Astrocyte of the hippocampus (primary cell): ENCODE measurements at places on chromosomes 16 and 17.
A peak's percentile ranks its signal among the peaks of the same experiment; 100 is the strongest.

- DNase-seq = no peak
Observed at GRCh38 chr17:55620023-55620422, 102.6 kb downstream of the TMEM100 start.

DNA sequence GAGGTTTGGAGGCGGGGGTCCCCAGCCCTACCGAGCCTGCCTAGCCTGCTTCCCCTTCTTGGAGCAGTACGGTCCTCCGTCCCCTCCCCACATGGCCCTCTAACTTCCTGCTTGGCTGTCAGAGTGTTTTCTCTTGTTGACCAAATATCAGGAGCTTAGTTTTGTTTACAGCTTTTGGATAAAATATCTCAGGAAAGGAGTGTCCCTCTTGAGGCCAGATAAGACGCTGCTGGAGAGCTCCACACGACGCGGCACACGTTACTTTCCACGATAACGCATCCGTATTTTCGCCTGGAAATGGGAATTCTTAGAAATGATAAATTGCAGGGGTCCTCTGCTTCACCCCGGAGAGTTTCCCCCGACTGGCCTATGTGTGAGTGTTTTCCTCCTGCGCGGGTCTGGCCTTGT is 182.9 kb downstream of the MAF start:
- no peak for DNase-seq

- DNase-seq = no peak
Observed at GRCh38 chr16:88865310-88865709, 1.1 kb downstream of the PABPN1L start.

- DNase-seq = no peak
Observed at GRCh38 chr17:82502207-82502606, 17.3 kb upstream of the FOXK2 start.

- DNase-seq = no peak
Observed at GRCh38 chr17:21168555-21168865, 41.7 kb downstream of the DHRS7B start.

GRCh38 chr17:81510785-81511553 is 1.6 kb downstream of the ACTG1 start:
- peak; percentile 69 for DNase-seq

GRCh38 chr16:80008857-80009256 is 408.3 kb upstream of the MAF start:
- no peak for DNase-seq

GRCh38 chr17:28416703-28417311 is 10.8 kb upstream of the SLC46A1 start:
- peak; percentile 67 for DNase-seq

DNA sequence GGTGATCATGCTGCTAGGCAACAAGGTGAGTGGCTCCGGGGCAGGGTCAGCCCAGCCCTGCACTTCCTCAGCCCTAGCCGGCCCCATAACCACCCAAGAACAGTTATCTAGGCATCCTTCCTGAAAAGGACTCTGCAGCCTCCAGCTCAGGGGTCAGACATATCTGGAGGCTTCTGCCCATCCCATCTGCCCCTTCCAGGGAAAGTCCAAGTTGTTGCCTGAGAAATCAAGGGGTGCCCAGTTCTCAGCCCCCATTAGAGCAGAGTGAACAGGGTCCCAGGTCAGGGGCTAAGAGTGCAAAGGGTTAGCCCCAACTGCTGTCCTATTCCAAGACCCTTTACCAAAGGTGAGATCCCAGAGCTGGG is 4.1 kb upstream of the NHERF1 start:
- DNase-seq = no peak

- peak; percentile 95 for DNase-seq
Observed at GRCh38 chr17:79947351-79948031, 88.2 kb downstream of the TBC1D16 start.

GRCh38 chr17:79075446-79075750 is 774 bp downstream of the ENGASE start:
- DNase-seq = no peak

DNA sequence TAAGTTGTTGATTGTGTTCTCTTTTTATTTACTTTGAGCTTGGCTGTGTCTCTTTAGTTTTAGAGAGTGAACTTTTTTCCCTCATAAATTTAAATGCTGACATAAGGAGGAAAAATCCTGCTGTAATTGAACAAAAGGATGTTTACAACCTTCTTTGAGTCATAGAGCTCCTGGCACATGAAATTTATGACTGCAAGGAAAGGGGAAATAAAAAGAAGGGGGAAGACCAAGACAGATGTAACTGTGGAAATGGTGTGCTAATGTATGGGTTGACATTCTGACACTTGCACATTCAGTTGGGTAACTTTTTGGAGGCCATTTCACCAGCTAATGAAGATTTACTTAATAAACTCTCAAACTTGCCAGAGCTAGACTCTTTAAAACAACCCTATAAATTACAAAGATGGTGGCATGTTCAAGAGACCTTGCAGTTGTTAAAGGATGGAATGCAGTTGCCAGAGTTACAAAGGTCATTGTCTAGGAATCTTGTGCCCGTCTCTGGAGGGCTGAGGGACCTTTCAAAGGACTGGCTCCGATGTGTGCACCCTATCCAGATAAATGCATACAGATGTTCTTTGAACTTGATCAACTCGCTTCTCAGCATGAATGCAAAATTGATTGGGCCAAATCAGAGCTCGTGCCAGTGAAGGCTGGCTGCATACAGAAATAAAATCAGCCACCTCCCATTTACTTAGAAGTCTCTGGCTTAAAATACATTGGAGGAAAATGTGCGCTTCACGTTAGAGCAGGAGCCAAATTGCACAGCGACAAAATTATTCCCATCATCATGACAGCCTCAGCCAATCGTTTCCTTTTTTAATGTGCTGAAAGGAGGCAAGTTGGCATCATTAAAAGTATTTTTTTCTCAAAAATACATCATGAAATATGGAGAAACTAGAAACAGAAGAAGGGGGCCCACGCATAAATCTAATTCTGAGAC is 289.0 kb upstream of the XYLT1 start:
- no peak for DNase-seq

GRCh38 chr16:69589434-69590269 is 23.9 kb downstream of the NFAT5 start:
- DNase-seq = no peak

DNA sequence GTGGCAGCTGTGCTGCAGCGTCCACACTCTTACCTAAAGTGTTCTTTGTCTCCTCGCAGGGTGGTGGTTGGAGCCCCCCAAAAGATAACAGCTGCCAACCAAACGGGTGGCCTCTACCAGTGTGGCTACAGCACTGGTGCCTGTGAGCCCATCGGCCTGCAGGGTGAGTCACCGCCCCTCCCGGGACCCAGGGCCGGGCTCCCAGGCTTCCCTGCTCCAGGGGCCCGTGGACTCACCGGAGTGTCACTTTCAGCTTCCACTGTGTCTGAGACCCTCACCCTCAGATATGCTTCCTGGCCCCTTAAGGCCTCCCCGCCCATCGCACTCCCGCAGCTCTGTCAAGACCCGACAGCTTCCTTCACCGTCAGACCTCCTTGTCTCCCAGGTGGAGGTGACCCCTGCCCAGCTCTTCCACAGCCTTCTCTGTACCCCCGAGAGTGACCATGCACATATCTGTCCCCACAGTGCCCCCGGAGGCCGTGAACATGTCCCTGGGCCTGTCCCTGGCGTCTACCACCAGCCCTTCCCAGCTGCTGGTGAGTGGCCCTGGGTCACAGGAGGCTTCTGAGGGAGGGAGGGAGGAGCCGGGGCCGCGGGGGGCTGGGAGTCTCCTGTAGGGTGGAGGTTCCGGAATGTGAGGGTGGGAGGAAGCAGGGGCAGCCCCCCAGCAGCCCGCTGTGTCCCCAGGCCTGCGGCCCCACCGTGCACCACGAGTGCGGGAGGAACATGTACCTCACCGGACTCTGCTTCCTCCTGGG is 1.8 kb downstream of the ITGAX start:
- DNase-seq = no peak

GRCh38 chr17:59327121-59327980 is 4.1 kb upstream of the YPEL2 start:
- peak; percentile 16 for DNase-seq

DNA sequence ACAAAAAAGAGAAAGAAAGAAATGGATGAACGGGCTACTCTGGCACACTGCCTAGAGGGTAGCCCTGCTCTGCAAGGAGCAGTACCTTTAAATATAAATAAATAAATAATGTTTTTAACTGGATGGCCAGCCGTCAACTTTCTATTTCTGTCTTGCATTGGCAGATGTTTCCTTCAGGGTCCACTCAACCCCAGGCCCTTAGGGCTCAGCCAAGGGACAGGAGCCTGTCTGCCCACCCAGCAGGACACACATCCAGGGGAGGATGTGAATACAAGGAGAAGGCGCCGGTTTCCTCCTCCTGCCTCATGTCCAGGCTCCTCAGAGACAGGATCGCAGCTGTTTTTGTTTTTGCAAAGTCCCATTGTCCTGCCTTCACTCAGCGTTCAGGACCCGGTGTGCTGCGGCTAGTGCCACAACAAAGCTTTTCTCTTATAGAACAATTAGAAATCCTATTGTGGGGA is 22.6 kb downstream of the TTYH2 start:
- no peak for DNase-seq

DNA sequence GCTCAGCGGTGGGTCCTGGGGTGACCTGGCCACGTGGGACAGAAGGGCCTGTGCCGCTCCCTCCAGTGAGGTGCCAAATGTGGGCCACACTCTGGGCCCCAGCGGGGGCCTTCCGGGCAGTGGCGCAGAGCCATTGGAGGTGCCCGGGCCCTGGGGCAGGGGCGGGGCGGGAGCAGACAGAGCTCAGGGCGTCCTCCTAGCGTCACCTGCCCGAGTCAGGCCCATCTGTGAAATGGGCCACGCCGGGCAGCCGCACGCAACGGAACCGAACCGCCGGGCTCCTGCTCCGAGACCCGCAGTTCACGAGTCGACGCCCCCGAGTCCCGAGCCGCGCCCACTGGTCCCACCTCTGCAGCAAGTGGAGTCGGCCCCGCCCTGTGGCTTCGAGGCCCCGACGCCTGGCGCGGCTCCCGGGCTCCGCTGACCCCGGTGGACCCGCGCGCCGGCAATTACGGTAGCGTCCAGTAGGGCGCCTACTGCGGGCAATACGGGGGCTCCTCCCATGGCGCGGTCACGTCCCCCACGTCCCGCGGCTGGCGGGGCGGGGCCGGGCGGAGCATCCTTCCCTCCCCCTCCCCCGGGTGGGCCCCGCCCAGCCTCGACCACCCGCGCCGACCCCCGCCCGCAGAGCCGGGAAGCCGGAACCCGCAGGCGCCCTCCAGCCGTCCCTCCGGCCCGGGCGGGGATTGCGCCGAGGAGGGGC is 1.9 kb downstream of the SLC16A3 start:
- peak; percentile 92 for DNase-seq
